Endodermal cell (in vitro differentiated cells): ENCODE measurements at places on chromosomes 2 and 18. TPM values are rescaled to one million over a fixed set of nuclear protein-coding genes. Genes with fewer than 3 reads are reported as not detected.
A peak's percentile ranks its signal among the peaks of the same experiment; 100 is the strongest.

GRCh38 chr2:167388497-167388896, 500.2 kb downstream of the XIRP2 start:
- no peak for DNase-seq
- H3K4me1 ChIP-seq = peaks cover 20% of the 10 kb centered on the region
- H3K27me3 ChIP-seq = peaks cover 29% of the 10 kb centered on the region
- no peak overlapping the region for H3K27ac ChIP-seq
- no peaks in the 10 kb centered on the region for H3K36me3 ChIP-seq

DNA sequence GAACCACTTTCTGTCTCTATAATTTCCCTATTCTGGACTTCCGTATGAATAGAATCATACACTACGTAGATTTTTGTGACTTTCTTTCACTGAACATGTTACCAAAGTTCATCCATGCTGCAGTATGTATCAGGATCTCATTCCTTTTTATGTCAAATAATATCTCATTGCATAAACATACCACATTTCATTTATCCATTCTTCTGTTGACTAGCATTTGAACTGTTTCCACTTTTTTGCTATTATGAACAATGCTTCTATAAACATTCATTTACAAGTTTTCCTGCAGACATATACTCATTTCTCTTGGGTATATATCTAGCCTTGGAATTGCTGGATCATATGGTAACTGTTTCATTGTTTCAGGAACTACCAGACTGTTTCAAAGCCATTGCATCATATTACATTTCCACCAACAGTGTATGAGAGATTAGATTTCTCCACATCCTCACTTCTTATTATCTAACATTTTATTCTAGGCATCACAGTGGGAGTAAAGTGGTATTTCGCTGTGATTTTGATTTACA, 186.2 kb downstream of the DYM start:
- no peak overlapping the region for H3K4me3 ChIP-seq
- no peak overlapping the region for H3K27ac ChIP-seq
- H3K27me3 ChIP-seq = no peaks in the 10 kb centered on the region

GRCh38 chr18:35095983-35096676, 54.9 kb downstream of the MAPRE2 start:
- no peak for DNase-seq
- H3K4me1 ChIP-seq = no peaks in the 10 kb centered on the region
- H3K36me3 ChIP-seq = no peaks in the 10 kb centered on the region
- no peak overlapping the region for H3K4me3 ChIP-seq
- H3K27me3 ChIP-seq = no peaks in the 10 kb centered on the region
- H3K27ac ChIP-seq = no peak overlapping the region

DNA sequence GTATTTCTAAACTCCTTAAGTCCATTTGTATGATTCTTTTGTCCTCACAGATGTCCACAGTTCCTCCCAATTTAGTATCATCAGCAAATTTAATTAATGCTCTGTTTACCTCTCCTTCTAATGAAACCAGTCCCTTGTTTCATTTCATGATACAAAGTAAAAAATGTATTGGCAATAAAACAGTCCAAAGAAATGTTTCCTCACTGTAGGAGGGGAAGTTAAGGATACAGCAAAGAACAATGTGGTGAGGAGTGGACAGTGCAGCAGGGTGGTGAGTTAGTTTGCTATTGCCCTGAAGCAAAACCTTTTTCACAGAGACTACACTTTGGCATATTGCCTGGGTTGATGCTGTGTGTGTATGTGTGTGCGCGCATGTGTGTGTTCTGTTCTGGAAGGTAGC, 401.5 kb downstream of the ARHGAP15 start:
- H3K27ac ChIP-seq = no peak overlapping the region
- no peaks in the 10 kb centered on the region for H3K27me3 ChIP-seq
- no peak overlapping the region for H3K4me3 ChIP-seq
- no peaks in the 10 kb centered on the region for H3K36me3 ChIP-seq
- DNase-seq = no peak
- H3K4me1 ChIP-seq = no peaks in the 10 kb centered on the region

DNA sequence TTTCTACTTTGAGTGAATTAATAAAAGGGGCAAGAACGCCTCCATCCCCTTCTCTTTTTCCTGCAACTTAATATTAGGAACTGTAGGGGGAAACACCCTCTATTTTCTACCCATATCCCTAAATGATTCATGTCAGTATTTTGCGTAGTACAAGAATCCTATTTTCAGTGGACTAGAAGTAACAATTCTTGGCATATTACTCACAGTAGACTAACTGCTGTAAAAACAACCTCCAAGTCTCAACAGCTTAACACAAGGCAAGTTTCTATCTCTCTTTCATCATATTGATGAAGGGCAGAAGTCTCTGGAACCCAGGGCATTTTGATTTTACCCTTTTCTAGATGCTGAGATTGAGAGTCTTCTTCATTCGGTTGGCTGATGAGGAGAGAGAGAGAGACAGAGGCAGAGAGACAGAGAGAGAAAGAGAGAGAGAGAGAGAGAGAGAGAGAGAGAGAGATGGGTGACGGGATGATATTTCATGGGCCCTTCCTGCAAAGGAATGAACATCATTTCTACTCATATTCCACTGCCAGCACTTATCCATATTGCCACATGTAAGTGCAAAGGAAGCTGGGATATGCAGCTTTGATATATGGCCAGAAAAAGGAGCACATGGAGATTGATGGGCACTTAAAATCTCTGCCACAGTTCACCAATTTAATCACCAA, 481.6 kb downstream of the LPIN1 start:
- no peak for DNase-seq
- no peak overlapping the region for H3K4me3 ChIP-seq
- no peaks in the 10 kb centered on the region for H3K36me3 ChIP-seq
- H3K27ac ChIP-seq = no peak overlapping the region

- DNase-seq = no peak
- no peak overlapping the region for H3K27ac ChIP-seq
- no peaks in the 10 kb centered on the region for H3K27me3 ChIP-seq
- peaks cover 12% of the 10 kb centered on the region for H3K4me1 ChIP-seq
- H3K36me3 ChIP-seq = peaks cover 50% of the 10 kb centered on the region
- no peak overlapping the region for H3K4me3 ChIP-seq
Observed at GRCh38 chr2:208315081-208315788, 49.2 kb downstream of the PIKFYVE start.

GRCh38 chr2:219614076-219614860, 13.2 kb upstream of the SLC4A3 start:
- no peaks in the 10 kb centered on the region for H3K4me1 ChIP-seq
- no peaks in the 10 kb centered on the region for H3K36me3 ChIP-seq
- no peak for DNase-seq
- H3K4me3 ChIP-seq = no peak overlapping the region
- H3K27ac ChIP-seq = no peak overlapping the region

GRCh38 chr2:127085317-127085681, 21.7 kb downstream of the BIN1 start:
- H3K4me1 ChIP-seq = peaks cover 21% of the 10 kb centered on the region
- no peaks in the 10 kb centered on the region for H3K36me3 ChIP-seq
- H3K4me3 ChIP-seq = no peak overlapping the region

DNA sequence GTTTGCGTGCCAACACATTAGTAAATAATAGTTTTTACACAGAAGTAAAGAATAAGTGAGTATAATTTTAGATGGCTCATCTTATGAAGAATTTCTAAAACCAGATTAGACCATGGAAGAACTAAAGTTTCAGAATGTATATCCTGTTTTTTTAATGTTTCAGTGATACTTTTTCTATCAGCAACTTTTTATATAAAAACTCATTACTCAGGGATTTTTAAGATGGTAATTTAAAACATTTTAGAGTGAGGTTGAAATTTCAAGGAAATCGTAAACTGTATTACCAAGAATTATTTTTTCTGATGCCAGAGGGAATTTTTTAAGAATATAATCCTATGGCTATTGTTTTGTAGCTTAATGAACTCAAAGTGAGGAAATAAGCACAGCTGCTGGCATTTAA, 128.5 kb upstream of the FANCL start:
- H3K36me3 ChIP-seq = no peaks in the 10 kb centered on the region
- no peak for DNase-seq
- no peak overlapping the region for H3K27ac ChIP-seq
- H3K4me1 ChIP-seq = no peaks in the 10 kb centered on the region
- H3K27me3 ChIP-seq = no peaks in the 10 kb centered on the region
- H3K4me3 ChIP-seq = no peak overlapping the region

- no peak overlapping the region for H3K27ac ChIP-seq
- no peak overlapping the region for H3K4me3 ChIP-seq
- H3K27me3 ChIP-seq = no peaks in the 10 kb centered on the region
- DNase-seq = no peak
Observed at GRCh38 chr2:75344146-75344545, 144.8 kb upstream of the TACR1 start.

DNA sequence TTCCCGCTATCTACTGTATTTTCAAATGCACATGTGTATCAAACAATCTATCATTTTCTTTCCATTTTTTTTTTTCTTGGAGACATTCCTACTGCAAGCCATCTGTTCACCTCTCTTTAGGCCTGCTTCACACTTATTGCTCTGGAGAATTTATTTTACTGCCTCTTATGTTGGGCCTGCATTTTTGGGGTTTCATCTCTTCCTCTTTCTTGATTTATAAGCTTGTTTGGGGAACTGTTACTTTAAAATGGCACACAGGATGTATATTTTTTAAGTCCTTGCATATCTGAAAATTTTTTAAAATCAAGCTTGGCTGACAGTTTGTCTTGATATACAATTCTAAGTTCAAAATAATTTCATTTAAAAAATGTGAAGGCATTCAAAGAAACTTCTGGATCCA, 3.5 kb upstream of the RAB27B start:
- H3K27ac ChIP-seq = no peak overlapping the region
- H3K4me1 ChIP-seq = peaks cover 3% of the 10 kb centered on the region
- no peak for DNase-seq
- no peak overlapping the region for H3K4me3 ChIP-seq
- H3K27me3 ChIP-seq = peaks cover 8% of the 10 kb centered on the region

DNA sequence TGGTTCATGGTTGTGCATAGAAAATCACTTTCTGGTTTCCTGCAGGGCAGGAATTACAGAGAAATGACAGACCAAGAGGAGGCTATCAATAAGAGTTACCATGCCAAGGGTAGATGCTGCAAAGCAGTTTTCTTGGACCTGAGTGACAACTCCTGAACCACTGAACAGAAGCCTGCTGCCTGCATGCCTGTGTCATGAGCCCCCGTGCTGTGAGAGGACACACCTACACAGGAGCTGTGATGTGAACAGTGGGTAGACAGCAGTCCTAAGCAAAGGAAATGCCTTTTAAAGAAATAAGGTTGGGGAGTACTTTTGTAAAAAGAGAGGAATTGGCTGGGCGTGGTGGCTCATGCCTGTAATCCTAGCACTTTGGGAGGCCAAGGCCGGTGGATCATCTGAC, 54.2 kb upstream of the CREB1 start:
- H3K36me3 ChIP-seq = no peaks in the 10 kb centered on the region
- no peak overlapping the region for H3K27ac ChIP-seq
- no peak for DNase-seq
- H3K4me3 ChIP-seq = no peak overlapping the region
- H3K4me1 ChIP-seq = peaks cover 7% of the 10 kb centered on the region

DNA sequence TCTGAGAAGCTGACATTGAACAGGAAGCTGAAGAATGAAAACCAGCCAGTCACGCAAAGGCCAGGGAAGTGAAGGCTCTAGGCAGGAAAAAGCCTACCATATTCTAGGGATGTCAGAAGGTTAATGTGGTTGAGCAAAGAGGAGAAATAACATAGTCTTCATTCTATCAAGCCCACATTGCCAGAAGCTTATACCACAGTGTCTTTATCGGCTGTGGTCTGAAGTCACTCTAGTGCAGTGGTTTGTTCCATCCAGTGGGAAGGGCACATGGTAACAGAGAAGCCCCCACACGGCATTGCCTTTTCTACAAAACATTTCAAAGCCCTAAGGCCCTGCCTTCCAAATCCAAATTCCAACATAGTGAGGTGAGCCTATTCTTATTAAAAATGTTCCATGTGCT, 311.3 kb downstream of the TNS1 start:
- H3K4me1 ChIP-seq = peaks cover 20% of the 10 kb centered on the region
- DNase-seq = peak; percentile 18
- no peak overlapping the region for H3K27ac ChIP-seq
- no peaks in the 10 kb centered on the region for H3K36me3 ChIP-seq

DNA sequence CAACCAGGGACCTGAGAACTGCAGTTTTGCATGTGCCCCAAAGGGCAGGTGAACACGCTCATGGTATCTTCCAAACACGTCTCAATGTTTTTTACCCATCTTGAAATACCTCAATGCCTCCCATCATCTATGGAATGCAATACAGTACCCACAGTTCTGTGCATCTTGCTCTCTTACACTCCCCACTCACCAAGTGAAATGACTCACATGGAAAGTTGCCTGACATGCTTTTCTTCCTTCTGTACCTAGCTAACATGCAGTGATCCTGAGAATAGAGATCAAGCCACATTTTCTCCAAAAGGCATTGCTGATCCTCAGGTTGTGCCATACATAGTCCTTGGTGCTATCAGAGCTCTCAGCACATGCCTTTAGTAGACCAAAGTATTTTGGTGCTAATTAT, 373.9 kb downstream of the GPD2 start:
- H3K4me1 ChIP-seq = no peaks in the 10 kb centered on the region
- H3K36me3 ChIP-seq = peaks cover 6% of the 10 kb centered on the region
- no peaks in the 10 kb centered on the region for H3K27me3 ChIP-seq
- no peak for DNase-seq

Gene TEX44
- total RNA-seq = not detected in 2 replicates

Gene GNLY
- 0.59 TPM in 1 of 3 replicates, not detected in the others for total RNA-seq

Gene ANKRD62
- total RNA-seq = not detected in 3 replicates

Gene STARD6
- total RNA-seq = not detected in 2 replicates
